ENCODE measurements at places on chromosomes 2 and 18. TPM values are rescaled to one million over a fixed set of nuclear protein-coding genes. Genes with fewer than 3 reads are reported as not detected.

DNA sequence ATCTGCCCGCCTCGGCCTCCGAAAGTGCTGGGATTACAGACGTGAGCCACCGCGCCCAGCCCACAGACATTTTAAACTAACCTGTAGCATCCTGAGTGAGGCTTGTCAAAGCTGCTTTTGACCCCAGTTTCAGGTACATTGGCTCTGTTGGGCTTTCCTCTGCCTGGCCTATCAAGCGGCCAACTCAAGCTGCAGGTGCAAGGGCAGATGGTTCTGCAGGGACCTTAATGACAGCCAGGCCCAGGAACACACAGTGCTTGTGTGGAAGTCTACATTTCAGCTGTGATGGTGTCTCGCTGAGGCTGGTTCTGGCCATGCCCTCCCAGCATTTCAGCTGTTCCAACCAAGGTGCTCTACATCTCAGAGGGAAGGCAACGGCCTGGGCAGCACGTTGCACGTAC is 18.4 kb downstream of the INPP4A start:
- no peak for DNase-seq

DNA sequence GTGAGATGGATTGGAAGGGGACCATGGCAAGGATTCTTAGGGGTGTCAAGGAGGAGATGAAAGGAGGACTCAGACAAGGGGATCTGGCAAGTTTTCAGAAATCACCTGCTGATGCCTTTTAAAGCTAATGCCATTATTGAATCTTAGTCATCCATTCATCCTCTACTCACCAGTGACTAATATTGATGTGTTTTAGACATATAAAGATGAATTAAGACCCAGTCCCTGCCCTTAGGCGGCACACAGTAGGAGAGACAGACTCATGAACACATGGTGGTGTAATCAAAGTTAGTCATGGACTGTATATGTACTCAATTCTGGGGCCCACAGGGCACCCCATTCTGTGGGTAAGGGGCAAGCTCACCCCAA is 56.5 kb upstream of the ATL2 start:
- DNase-seq = no peak

- DNase-seq = no peak
Observed at GRCh38 chr18:50679656-50680055, 119.8 kb downstream of the MAPK4 start.

DNA sequence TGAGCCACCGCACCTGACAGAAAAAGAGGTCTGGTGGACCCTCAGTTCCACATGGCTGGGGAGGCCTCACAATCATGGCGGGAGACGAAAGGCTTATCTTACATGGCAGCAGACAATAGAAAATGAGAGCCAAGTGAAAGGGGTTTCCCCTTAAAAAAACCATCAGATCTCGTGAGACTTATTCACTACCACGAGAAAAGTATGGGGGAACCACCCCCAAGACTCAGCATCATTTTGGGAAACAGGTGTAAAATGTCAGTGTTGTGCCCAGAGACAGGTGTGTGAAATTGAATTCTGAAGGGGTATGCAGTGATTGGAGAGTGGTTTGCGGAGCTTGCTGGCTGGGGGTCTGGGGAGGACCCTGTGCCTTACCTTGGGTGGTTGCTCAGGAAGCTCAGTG is 4.6 kb upstream of the D2HGDH start:
- DNase-seq = no peak

- peak; percentile 100 for DNase-seq
Observed at GRCh38 chr2:26345545-26346453, at the start of gene SELENOI. Gene SELENOI, plus strand, starts transcription at chr2:26346143. Its CDS starts 90 bp downstream, at chr2:26346233.

The DSG1 gene
- polyA plus RNA-seq = 0.05 TPM

The ASB18 gene
- 0.15 TPM for polyA plus RNA-seq

The C2orf92 gene
- polyA plus RNA-seq = 25.4 TPM
